Astrocyte (in vitro differentiated cells and primary cell): ENCODE measurements at places on chromosomes 16 and 17. TPM values are rescaled to one million over a fixed set of nuclear protein-coding genes. Genes with fewer than 3 reads are reported as not detected.
A peak's percentile ranks its signal among the peaks of the same experiment; 100 is the strongest.

- DNase-seq: no peak
Observed at GRCh38 chr17:45224671-45225050, 3.0 kb downstream of the FMNL1 start.

DNA sequence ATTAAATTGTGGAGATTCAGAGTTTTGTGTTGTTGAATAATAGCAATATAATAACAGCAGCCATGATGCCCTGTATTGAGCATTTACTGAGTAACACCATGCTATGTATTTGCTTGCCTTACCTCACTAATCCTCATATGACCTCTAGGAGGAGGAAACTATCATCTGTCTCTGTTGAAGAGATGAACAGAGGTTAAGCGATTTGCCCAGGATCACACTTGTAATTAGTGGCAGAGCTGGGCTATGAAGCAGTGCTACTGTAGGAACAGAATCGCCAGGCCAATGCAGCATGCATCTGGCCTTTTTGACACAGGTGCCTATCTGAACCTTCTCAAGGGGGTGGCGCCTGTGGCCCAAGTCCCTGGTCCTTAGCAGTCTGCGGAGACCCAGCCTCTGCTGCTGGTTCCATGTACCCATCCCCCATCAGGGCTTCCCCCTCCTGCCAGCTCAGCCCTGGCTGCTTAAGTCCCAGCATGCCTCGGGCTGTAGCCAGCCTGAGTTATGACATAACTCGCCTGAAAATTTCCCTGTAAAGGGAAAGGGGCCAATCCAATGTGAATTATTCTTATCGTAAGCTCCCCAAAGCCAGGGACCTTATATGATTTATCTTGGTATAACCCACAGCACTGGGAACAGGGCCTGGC is 50.4 kb upstream of the HS3ST2 start:
- DNase-seq: no peak

DNA sequence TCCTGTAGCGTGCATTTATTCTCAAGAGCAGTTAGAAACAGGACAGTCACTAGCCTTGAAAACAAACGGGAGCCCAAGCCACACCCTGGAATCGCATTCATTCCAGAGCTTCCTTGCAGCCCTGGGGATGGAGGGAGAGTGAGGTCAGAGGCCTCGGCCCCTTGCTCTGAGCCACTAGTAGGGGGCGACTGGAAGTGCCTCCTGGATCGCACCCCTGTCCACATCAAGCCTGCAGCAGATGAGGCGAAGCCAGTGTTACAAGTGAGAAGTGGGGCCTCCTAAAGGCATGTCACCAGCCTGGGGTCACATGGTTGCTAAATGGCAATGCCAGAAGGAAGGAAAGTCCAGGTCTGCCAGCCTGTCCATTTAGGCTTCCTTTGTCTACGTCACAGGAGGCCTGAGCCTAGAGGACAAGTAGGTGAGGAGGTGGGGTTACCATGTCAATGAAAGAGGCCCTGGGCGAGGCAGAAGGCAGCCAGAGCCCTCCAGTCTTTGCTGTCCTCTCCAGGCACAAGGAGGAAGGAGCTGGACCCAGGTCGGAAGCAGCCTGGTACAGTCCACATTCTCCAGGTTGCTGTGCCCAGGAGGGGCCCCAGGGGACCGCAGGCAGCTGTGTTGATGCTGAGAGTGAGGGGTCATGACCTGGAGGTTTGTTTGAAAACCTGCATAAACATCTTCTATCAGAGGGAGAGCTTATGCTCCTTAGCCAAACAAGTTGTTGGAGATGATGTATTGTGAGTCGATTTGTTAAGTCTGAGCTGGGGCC is 3.0 kb upstream of the RCVRN start:
- DNase-seq: no peak

GRCh38 chr17:42667088-42667951 is 8.2 kb downstream of the TUBG2 start:
- DNase-seq: peak; percentile 71

DNA sequence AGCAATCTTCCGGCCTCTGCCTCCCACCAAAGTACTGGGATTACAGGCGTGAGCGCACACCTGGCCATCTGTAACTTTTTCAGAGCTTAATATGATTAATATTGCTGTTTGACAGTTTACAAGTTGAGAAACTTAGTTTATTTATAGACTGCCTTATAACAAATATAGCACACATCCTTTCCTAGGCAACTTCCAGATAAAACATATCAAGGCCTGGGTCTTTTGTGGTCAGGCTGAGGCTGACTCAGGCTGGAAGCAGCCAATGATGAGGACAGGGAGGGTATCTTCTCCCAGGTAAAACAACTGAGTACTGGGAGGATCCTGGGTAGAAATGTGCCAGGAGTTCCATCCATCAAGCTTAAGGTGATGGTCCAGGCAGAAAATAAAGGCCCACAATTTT is 16.2 kb downstream of the LUC7L start:
- DNase-seq: peak; percentile 22

GRCh38 chr16:13193721-13194120 is 292.3 kb downstream of the SHISA9 start:
- no peak for DNase-seq

DNA sequence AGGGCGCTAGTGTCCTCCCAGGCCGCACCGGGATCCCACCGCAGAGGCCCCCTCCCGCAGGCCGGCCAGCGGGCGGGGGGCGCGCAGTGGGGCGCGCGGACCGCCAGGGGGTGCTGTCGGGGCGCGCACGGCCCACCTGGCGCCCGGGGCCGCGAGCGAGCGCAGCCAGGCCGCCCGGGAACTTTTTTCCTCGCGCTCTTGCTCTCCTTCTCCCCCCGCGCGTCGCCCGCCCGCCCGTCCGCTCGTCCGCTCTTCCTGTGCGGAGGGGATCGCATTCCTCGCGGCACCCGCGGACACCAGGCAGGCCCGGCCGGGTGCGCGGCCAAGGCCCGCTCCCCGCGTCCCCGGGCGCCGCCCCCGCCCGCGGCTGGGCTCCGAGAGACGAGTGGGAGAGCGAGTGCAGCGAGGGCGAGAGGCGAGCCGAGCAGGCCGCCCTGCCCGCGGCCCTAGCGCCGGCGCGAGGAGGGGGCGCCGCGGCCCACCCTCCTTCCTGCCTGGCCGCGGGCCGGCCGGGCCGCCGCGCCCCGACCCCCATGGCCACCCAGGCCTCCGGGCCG is at the start of gene RAI1:
TSS of gene RAI1 (plus strand) at position 272 of the 557 bp plus-strand sequence. CDS start 111,491 bp downstream, outside the sequence.
- DNase-seq: peak; percentile 67

- no peak for DNase-seq
Observed at GRCh38 chr17:44922136-44922535, 6.8 kb upstream of the GFAP start.

DNA sequence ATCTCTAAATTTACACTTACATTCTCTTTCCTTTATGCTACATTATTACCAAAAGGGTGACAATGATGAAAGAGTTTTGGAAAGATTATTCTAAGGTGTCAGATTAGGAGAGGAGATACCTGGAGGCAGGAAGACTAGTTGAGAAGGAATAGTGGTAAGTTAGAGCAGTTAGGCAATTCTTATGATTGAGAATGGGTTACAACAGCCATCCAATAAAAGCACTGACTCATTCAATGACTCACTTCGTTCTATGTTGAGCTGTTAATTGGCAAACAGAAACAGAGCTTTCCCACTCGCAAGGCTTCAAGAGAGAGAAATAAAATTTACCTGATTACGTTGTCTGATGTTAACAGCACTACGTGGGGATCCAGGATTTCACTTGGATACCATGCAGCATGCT is 5.8 kb downstream of the NUP88 start:
- DNase-seq: peak; percentile 91

DNA sequence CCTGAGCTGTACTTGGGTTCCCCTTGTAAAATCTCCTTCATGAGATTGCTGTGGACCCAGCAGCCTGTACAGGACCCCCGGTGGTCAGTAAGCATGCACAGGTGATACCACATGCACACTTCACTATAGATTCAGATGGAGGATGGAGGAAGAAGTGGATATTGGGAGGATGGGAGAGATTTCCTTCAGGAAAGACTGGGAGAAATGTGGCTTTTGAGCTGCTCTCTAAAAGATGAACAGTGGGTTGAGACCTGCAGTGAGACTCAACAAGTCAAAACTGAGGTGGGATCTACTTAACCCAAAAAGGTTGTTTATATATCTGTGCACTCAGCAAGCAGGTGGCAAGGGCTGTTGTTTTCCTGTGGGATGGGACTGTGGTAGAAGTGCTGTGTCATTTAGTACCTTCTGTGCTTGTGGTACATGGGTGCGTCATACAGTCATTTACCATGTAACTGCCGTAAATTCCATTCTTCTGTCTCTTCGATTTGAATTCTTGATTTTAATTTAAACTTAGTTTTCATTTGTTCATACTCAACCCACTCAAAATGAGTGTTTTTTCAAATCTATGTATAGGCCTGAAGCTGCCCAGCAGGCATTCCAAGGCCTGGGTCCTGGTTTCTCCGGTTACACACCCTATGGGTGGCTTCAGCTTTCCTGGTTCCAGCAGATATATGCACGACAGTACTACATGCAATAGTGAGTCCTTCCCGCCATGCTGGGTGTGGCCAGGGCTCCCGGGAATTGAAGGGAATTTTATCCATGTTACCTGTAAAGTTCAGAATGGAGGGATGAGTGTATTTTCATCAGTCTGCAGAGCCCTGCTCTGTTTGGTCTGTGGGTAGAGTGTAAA is 6.9 kb downstream of the HERPUD1 start:
- DNase-seq: no peak

- DNase-seq: no peak
Observed at GRCh38 chr17:81910840-81911276, 341 bp downstream of the PCYT2 start.

DNA sequence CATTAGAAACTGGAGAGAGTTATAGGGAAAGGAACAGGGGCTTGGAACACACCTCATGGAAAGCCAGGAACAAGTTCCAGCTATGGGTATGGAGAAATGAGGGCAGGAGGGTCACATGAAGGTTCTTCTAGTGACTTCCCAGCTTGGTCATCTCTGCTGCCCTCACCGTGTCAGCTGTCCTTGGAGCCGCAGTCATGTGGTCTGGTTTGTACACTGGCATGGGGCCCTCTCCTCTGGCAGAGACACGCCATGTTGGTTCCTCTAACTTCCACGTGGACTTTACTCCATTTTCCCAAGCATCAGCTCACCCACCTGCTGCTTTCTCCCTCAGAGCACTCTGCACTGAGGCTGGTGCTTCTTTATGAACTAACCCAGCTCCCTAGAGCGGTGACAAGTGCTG is 26.3 kb downstream of the MPG start:
- no peak for DNase-seq

DNA sequence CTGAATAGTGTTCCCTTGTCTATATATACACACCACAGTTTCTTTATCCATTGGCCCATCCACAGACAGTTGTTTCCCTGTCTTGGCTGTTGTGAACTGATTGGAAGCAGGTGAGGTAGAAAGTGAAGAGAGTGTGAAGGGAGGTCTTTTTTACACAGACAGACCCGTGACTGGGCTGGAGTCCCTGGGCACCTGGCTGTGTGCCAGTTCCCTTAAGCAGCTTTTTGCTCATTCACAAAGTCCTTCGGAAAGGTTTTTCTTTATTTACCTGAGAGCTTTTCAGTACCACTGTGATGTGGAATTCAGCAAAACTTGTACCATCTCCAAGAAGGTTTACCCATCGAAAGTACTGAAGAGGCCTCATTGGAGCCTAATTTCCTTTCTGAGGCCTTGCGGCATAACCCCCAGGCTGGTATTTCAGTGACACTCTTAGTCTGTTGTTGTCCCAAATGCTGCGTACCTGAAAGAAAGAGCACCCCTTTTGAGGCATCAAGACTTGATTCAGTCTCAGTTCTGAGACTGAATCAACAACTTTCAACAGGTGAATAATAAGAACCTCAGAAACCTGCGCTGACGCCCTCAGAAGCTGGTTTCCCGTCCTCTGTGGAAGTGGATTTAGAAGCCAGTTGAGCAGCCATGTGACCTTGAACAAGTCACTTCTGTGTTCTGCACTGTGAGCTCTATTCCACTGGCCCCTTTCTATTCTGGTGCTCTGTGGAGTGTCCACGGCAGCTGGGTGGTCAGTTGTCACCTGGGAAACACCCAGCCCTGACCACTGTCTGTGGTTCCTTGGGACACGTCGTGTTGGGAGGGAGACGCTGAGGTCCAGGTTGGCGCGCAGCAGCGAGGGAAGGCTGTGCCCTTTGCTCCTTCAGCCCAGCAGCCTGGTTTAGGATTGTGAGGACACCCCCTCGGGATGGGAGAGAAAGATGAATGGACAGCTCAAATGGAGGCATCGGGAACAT is 53.9 kb upstream of the CRISPLD2 start:
- DNase-seq: no peak

DNA sequence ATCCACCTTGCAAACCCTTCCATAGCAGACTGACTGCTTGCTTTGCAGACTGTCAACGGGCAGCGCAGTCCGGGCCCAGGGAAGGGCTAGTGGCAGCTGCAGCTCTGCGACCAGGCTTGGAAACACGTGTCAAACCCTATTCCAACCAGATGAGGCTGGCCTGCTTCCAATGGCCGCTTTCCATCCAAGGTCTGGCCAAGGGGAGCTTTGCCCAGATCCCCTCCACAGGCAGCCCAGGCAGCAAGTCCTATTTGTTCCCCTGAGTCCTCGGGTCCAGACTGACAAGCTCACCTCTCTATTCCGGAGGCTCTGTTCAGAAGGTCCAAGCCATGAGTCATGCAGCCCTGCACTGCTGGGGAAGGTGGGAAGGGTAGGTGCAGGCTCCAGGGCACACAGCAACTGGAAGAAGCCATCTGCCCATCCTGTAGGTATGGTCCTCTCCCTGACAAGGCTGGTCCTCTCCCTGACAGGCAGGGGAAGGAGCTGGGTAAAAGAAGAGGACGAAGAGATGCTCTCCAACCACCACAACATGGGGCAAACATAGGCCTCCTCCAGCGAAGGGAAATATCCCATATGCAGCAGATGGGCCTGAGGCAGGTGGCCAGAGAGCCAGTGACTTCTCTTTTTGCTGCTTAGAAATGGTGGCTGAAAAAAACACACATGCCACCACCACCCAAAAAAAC is 22.6 kb upstream of the AXIN2 start:
- no peak for DNase-seq

- no peak for DNase-seq
Observed at GRCh38 chr16:55331648-55332185, 7.7 kb downstream of the IRX6 start.

GRCh38 chr16:52727849-52728248 is 180.9 kb upstream of the TOX3 start:
- no peak for DNase-seq

C16orf46 gene
- 0.24 and 1.8 TPM in 2 replicates for total RNA-seq

ELMO3 gene
- 1.2 and 1.4 TPM in 2 replicates for total RNA-seq

TMEM238L gene
- not detected in 2 replicates for total RNA-seq

ADCY9 gene
- 11.4 TPM in 2 replicates for total RNA-seq

DNAH9 gene
- total RNA-seq: not detected in 2 replicates

RAB40B gene
- total RNA-seq: 15.8 and 17.5 TPM in 2 replicates

DHRS11 gene
- total RNA-seq: 7.1 and 8.8 TPM in 2 replicates

PLXDC1 gene
- total RNA-seq: 8.9 and 13.8 TPM in 2 replicates

PMFBP1 gene
- total RNA-seq: 1.2 TPM in 2 replicates

HSPB9 gene
- not detected in 2 replicates for total RNA-seq

SLFN14 gene
- not detected in 2 replicates for total RNA-seq
